Stimulated activated CD8-positive, alpha-beta memory T cell treated with anti-CD3 and anti-CD28 coated beads, Interleukin-7, amount 100 ng/mL, for 48 hours (primary cell): ENCODE measurements at places on chromosomes 13 and 19.

DNA sequence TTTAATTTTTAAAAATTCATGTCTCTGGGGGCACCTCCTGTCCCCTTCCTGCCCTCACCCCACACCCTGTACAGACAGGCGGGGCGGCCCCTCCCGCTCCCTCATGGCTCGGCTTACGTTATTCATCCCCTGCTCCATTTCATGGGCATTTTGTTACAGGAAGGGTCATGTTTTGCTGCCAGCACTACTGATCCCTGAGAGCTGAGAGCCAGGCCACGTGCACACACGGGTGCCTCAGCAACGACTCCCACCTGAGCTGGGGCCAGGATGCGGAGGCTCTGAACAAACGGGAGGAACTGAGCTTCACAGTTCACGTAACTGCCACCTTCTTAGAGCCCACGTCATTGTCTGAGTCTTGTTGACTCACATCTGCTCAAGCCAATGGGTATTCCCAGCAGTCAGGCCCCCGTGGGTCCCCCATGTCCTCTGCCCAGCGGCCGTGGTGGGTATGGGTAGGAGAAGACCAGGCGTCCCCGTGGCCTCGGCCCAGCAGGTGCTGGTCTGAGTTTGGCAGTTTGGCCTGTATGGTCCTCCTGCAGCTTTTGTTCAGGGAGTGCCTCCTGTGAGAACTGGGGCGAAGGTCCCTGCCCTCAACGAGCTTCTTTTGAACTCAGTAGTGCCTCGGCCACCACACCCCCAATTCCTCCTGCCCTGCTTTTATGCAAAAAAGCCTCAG, 16.4 kb upstream of the TMEM255B start:
- DNase-seq = no peak

DNA sequence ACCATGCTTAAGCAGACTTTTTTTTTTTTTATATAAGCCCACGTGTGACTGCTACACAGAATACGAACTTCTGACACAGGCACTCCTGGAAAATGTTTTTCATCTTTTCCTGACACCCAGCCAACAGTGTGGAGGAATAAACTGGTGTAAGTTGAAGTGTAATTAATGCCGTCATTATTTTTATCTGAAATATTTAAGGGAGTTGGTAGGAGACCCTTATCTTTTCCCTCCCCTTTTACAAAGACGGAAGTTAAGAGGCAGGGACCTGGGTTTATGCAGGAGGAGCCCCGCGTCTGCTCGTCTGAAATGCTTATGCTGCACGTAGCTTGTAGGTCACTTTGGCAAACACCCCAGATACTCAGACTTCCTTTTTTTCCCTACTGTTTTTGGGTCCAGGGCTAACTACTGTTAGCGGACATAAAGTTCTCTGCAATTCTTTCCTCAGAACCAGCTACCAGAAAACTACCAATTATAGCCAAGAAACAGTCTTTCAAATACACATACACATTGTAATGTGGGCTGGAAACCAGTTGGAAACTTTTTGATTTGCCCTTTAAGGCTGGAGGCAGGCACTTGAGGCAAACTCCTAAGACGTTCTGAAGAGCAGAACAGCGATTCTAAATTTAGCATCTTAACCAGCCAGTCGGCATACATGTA, 50.8 kb downstream of the EFNB2 start:
- DNase-seq = no peak

DNA sequence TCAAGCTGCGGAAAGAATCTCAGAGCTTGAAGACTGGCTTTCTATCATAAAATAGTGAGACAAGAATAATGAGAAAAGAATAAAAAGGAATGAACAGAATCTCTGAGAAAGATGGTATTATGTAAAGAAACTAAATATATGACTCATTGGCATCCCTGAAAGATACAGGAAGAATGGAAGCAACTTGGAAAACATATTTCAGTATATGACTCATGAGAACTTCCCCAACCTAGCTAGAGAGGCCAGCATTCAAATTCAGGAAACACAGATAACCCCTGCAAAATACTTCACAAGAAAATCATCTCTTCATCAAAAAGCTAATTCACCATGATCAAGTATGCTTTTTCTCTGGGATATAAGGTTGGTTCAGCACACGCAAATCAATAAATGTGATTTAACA, 2318.0 kb downstream of the PCDH9 start:
- DNase-seq = no peak

DNA sequence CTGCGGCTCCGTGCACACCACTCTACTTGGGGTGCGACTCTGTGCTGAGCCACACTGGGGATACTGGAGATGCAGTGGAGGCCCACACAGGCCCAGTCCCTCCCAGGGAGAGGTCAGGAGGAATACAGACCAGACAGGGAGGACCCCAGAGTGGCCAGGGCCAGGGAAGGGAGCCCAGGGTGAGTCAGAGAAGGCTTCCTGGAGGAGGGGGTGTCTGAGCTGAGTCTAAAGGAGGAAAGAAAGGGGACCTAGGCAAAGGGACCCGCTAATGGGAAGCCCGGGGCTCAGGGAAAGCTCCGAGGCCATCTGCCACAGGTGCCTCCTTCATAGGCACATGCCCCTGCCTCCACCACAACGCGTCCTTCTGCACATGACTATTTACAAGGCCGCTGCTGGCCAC, 13.3 kb upstream of the PRKD2 start:
- DNase-seq = no peak

DNA sequence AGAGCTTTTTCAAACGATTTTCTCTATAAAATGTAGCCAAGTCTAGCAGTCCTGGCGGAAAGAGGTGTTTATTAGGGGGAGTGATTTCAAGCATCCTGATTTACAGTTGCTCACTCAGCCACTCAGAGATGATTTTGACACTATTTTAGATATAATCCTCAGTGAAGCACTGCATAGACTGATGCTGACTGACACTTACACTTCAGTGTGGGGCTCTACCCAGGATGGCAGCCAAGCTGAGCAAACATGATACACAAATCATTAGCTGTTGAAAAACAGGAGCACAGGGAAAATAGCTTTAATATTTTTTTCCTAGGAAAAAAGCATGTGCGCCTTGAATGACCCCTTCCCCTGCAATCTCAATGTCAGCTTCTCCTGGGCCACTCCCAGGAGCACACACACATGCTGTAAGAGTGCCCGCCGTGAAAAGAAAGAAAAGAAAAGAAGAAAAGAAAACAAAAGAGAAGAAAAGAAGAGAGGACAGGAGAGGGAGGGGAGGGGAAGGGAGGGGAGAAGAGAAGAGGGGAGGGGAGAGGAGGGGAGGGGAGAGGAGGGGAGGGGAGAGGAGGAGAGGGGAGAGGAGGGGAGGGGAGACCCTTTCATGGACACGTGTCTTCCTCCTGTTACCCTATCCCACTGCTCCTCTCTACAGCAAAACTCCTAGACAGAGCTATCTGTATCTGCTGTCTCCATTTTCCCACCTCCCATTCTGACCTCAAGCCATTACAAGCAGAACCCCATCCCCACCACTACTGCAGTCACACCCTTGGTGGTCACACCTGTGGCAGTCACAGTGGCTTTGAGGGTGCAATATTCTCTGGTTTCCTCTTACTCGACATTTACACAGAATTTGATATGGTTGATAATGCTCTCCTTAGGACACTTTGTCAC, 36.4 kb downstream of the RCBTB2 start:
- DNase-seq = no peak

GRCh38 chr19:18231775-18232174, 5.5 kb upstream of the PDE4C start:
- no peak for DNase-seq
